ENCODE measurements at places on chromosomes 3 and 15.

GRCh38 chr15:80246425-80246894 is 5.6 kb downstream of the CTXND1 start:
- DNase-seq = no peak

GRCh38 chr3:85426121-85426520 is 467.3 kb downstream of the CADM2 start:
- no peak for DNase-seq

GRCh38 chr15:60875681-60876080 is 353.4 kb downstream of the RORA start:
- DNase-seq = no peak

GRCh38 chr3:16866571-16866970 is 18.2 kb upstream of the PLCL2 start:
- no peak for DNase-seq

DNA sequence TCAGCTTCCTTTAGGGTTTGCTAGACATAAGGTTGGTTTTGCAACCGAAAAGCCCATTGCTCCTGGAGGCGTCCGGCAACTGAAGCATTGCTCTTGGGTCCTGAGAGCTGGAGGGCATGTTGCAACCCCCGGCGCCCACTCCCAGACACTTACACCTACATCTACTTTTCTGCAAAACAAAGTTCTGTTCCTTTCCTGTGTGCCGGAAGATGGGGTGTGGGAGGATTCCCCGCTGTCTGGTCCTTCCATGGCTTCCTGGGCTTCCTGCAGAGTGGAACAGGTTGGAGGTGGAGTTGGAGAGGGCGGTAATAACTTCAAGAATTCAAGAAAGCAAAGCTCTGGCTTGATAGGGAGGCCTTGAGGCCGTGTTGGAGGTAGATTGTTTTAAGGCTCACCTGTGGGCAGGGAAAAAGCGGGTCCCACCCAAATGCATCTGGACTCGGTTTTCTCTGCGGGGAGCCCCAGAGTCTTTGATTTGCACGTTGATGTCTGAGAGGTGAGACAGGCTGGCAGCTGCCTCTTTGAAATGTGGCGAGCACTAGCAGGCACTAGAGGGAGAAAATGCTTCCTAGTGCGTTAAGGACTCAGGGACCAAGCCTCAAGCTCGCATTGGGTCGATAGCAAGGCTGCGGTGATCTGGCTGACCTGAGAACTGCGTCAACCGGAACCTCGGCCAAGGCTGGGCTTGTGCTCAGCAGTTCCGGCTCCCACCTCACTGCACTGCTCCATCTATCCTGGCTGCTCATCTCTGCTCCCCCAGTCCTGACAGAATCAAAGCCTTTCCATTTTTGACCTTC is 39.5 kb downstream of the NR2F2 start:
- no peak for DNase-seq

DNA sequence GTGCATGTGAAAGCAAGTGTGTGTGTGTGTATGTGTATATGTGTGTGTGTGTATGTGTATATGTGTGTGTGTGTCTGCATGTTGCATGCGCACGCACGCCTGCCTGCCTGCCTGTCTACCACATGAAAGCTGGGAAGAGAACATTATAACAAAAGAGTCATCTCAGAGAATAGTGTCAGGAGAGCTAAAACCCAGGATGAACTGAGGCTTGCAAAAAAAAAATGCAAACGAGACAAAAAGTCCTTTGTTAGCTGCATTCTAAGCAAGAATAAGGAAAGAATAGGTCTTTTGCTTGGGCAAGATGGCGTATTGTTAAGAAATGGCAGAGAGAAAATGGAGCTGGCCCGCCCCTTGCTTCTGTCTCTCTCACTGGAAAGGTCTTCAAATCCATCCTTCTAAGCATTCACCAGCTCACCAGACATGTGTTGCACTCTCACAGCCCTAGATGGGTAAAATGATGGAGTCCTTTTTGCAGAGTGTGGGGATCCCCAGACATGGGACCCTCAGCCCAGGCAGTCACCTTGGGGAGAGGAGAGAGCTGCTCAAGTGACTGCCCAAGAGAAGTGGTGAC is 16.4 kb downstream of the WNT7A start:
- no peak for DNase-seq
